ENCODE measurements at places on chromosomes 6 and 20. TPM values are rescaled to one million over a fixed set of nuclear protein-coding genes. Genes with fewer than 3 reads are reported as not detected.

DNA sequence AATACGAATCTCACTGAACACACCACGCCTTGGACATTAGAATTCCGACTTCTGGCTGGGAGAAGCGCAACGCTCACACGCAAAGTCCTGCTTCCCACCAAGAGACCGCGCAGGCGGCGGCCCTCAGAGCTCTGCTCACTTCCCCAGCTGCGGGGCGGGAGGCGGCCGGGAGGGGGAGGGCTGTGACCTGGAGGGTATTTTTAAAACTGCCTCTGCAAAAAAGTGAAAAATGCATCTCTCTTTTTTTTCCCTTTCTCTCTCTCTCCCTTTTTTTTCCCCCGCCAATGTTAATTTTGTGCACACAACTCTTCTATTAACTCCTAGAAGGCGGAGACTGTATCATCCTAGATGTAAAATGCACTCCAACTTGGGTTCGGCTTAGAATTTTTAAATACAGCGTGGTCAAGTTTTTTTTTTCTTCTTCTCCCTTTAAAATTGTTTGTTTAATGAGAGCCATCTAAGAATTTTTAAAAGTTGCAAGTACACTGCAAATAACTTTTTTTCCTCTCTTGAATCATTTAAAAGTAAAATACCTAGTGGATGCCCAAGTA is 66.4 kb downstream of the STX11 start:
- peak; percentile 56 for ATAC-seq

DNA sequence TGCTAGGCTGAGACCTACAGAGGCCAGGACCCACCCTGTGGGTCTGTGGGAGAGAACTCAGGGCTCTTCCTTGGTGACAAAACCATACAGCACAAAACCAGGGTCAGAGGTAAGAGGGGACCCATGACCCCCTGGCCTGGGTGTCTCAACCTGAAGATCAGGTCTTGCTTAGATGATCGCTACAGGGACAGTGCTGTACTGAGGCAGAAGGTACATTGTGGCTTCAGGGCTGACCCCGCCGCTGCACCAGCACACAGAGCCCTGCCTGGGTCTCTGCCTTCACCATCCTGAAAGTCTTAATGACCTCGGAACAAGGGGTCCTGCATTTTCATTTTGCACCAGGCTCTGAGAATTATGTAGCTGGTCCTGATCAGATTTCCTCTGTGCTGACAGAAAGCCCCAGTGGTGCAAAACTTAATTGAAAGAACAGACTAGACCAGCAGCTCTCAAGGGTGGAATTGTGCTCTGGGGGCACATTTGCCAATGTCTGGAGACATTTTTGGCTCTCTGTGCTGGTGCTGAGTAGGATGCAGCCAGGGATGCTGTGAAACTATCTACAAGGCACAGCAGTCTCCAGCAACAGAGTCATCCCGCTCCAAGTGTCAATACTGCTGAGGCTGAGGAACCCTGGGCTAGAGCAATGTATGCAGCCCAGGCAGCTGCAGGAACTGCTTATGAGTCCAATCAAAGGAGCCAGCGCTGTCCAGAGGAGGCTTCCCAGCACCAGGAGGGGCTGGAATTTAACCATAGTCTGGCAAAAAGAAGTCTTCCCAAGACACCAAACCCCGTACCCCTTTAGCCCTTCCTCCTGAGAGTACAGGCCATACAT is 254.9 kb downstream of the ERMARD start:
- no peak for ATAC-seq

DNA sequence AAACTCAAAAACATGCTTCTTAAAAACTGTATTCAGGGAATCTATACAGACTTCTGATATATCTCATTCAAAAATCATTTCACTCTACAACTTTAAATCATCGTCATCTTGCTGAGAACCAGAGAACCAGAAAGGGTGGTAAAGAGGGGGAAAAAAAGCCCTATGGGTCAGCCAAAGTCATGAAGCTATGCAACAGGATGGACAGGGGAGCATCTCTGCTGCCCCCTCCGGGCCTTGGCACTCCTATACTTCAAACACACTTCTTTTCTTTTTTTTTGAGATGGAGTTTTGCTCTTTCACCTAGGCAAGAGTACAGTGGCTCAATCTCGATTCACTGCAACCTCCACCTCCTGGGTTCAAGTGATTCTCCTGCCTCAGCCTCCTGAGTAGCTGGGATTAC is 73.5 kb upstream of the NFATC2 start:
- ATAC-seq, result no peak

GRCh38 chr20:33679758-33680485 is 5.7 kb upstream of the NECAB3 start:
- peak; percentile 80 for ATAC-seq

- ATAC-seq, result no peak
Observed at GRCh38 chr6:52499026-52499425, 77.8 kb downstream of the TRAM2 start.

DNA sequence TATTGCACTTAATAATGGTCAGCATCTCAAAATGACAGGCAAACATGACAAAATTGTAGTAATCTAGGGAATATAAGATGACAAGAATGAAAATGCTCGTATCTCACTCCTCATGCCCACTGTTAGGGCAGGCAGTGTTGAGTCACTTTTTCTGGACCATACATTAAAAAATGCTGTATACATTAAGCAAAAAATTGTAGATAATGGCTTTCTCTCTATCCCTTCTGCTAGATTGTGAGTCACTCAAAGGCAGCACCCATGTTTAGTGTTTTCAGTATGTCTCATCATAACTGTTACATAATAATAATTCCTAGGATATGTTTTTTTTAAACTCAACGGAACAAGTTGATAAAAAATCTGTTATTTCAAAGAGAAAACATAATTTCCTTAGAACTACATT is 199.3 kb downstream of the TENT5A start:
- no peak for ATAC-seq

GRCh38 chr20:51715163-51715855 is 52.9 kb downstream of the ATP9A start:
- ATAC-seq, result peak; percentile 77

GRCh38 chr20:1491860-1492642 is 831 bp upstream of the SIRPB2 start:
- ATAC-seq, result no peak

GRCh38 chr6:126337323-126337722 is 2.6 kb upstream of the CENPW start:
- ATAC-seq, result no peak

DNA sequence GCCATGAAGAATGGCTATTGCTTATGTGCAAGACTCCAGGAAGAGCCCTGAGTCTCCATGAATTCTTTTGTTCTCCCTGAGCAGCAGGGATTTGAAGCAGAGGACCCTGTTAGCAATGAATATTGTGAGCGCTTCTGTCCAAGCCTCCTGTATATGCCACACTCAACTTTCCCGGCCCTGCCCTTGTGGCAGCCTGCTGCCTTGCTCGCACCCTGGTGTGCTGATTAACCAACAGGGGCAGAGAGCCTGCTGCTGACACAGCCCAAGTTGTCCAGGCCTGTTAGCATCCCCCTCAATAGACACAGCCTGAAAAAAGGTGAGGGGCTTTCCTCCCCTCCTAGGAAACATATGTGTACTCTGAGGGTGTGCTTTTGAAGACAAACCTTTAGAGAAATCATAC is 131.4 kb downstream of the BMP2 start:
- ATAC-seq, result no peak

DNA sequence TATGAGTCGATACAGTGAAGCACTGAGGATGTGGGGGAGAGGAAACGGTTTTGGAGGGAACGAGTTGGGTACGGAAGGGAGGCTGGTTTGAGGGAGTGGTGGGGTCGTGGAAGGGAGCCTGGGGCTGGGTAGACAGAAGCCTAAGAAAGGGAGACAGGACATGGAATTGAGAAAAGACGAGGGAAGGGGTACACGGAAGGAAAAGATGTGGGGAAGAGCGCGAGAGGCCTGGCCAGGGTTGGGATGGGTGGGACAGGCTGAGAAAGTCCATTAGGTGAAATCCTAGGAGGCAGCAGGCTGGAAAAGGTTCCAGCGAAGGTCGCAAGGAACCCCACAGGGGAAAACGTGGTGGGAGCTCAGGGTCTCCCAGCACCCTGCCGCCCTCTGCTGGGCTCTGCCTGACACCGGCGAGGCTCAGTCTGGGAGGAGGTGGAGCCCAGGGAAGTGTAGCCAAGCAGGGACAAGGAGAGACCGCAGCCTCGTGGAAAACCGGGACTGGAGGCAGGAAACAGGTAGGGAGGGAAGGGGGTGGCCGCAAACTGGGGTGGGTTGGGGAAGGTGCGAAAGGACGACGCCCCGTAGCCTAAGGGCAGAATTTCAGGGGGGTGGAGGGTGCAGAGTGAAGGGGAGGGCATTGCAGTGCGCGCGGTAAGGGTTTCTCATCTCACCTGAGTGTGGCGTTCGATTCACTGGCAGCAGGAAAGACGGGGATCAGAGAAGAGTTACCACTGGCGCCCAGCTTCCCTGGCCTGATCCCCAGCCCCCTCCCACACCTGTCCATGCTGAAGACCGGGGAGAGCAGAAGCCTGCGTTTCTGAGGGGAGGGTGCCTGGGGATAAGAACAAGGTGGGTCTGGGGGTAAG is 4.3 kb downstream of the GABBR1 start:
- ATAC-seq, result peak; percentile 61

GRCh38 chr6:147166360-147166944 is 37.8 kb upstream of the STXBP5 start:
- ATAC-seq, result no peak

GRCh38 chr6:99589290-99589672 is 17.4 kb upstream of the PRDM13 start:
- peak; percentile 28 for ATAC-seq

DNA sequence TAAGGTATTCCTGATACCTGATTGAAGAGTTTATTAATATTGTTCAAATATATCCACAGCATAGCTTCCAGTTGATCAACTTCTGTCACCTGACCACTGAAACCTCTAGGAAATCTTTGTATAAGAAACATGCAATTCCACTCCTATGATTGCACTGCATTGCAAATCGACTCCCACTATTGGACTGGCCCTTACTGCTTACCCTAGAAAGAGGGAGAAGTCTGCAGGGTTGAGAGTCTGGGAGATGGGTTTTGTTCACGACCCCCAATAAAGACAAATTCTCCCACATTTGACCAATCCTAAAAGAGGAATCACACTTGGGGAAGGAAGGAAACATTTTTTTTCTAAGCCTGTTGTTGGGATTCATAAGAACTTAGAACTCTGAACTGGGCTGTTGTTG is 43.7 kb downstream of the TNFRSF21 start:
- no peak for ATAC-seq

- ATAC-seq, result peak; percentile 79
Observed at GRCh38 chr20:44204156-44204831, 6.3 kb downstream of the OSER1 start.

GRCh38 chr6:7671581-7671980 is 54.3 kb upstream of the BMP6 start:
- ATAC-seq, result no peak

DNA sequence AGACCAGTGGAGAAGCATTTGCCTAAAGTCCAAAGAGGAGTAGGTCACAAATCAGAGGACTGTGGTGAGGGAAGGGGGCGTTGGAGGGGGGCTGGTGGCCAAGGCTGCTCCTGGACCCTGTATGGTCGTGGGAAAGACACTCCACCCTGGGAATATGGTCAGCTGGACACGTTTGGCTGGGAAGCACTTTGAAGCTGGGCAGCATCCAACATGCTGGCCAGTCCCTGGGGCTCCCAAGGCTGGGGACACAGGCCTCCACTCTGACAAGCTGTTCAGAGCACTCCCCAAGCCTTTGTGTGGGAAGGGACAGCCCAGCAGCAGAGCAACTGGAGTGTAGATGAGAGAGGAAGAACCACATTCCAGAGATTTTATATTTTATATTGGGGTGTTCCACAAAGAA is 203.2 kb downstream of the ANKRD60 start:
- no peak for ATAC-seq

DNA sequence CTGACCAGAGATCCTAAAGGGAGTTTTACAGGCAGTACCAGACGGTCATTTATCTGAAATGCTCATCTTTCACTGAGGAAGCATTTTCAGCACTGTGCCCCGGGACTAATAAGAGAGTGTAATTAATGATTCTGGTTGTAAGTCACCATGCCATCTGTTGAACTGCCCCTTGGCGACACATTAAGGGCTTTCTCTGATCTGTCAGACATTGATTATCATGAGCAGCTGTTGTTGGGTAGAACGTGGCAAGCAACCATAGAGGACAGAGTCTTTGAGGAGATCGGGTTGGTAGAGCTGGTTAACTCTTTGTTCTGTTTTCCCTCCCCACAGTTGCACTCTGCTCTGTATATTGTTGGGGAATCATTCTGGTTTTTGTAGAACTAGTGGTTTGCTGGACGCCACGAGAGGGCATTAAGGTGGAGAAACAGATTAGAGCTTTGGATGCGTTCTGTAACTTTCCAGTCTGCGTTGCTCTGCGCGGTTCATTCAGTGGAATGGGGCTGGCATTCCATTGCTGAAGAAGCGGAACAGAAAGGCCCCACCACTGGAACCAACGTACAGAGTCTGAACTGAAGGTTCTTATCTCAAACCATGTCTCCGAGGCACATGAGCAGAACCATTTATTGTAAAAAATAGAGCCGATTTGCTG is 34.3 kb downstream of the RPRD1B start:
- no peak for ATAC-seq

DNA sequence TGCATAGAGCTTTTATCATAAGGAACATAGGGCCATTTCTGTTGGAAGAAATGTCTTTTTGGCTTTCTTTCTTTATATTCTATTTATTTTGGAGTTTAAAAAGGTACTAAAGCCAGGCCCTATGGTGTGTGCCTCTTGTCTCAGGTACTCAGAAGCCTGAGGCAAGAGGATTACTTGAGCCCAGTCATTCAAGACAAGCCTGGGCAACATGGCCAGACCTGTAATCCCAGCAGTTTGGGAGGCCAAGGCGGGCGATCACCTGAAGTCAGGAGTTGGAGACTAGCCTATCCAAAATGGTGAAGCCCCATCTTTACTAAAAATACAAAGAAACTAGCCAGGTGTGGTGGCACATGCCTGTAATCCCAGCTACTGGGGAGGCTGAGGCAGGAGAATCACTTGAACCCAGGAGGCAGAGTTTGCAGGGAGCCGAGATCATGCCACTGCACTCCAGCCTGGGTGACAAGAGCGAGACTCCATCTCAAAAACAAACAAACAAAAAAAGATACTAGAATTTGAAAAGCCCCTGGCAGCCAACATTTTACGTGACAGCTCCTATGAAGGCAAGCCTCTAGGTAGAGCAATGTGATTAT is 80.0 kb downstream of the CBFA2T2 start:
- no peak for ATAC-seq

DNA sequence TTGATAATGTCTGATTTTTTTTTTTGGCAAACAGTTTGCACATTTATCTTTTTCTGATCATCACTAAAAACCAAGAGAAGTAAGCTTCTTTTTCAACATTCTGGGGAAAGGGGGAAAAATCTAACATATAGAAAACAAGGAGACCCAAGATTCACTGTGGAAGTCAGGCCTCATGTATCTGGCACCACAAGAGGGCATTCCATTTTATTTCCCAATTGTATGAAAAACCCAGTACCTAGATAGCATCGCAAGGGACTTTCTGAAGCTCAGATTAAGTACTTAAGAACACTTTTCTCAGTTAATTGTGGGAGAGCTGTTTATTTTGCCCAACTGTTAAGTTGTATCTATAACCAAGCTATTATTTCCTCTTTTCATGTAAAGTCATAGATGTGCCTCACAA is 152.9 kb downstream of the KLHL32 start:
- no peak for ATAC-seq

GRCh38 chr20:46913329-46914044 is 18.8 kb downstream of the EYA2 start:
- ATAC-seq, result no peak

The C6orf58 gene
- total RNA-seq, result not detected

The FAM110A gene
- 17.4 TPM for total RNA-seq

The TDRD6 gene
- total RNA-seq, result not detected

The ADAT2 gene
- 20.8 TPM for total RNA-seq

The FHL5 gene
- total RNA-seq, result not detected

The CDSN gene
- total RNA-seq, result not detected

The HDGFL1 gene
- not detected for total RNA-seq

The TLDC2 gene
- not detected for total RNA-seq

The IL20RA gene
- not detected for total RNA-seq

The DEFB124 gene
- not detected for total RNA-seq

All from activated T-helper 17 cell treated with anti-CD3 and anti-CD28 coated beads, Interleukin-2, amount 50 U/mL, for 72 hours (primary cell).